ENCODE measurements at places on chromosomes 3 and 15.
A peak's percentile ranks its signal among the peaks of the same experiment; 100 is the strongest.

- no peak for DNase-seq
These were observed 467.4 kb upstream of the DPPA4 start for GRCh38 chr3:109804697-109805096.

- DNase-seq, result peak; percentile 13
These were observed 819.7 kb downstream of the FHIT start for GRCh38 chr3:60431599-60431958.

- no peak for DNase-seq
These were observed 15.7 kb upstream of the GXYLT2 start for GRCh38 chr3:72872183-72872582.

GRCh38 chr3:94234177-94234788 lies 171.4 kb downstream of the NSUN3 start:
- DNase-seq, result peak; percentile 54
